Activated CD4-positive, CD25-positive, alpha-beta regulatory T cell treated with anti-CD3 and anti-CD28 coated beads, Interleukin-2, amount 50 U/mL, for 72 hours (primary cell): ENCODE measurements at places on chromosomes 12 and 14.

DNA sequence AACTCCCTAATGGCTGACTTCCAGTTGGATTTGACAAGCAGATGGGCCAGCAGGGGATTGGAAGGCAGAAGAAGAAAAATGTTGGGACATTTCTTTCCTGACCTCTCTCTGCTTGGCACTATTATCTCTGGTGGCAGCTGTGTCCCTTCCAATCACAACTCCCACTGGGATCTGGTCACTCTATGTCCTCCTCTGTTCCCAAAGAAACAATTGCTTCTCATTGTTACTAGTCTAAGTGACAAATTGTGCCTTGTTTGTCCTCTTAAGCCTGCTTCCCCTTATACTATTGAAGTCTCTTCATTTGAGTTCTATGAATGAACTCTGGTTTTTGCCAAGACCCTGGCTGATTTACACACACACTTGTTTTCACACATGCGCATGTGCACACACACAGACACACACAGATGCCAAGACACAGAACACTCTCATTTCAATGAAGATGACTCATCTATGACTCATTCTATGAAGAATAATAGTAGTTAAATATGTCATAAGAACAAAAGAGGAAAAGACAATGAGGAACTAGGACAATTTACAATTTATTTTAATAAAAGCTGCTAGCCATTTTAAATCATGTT lies 83.0 kb upstream of the FAR2 start:
- no peak for DNase-seq

DNA sequence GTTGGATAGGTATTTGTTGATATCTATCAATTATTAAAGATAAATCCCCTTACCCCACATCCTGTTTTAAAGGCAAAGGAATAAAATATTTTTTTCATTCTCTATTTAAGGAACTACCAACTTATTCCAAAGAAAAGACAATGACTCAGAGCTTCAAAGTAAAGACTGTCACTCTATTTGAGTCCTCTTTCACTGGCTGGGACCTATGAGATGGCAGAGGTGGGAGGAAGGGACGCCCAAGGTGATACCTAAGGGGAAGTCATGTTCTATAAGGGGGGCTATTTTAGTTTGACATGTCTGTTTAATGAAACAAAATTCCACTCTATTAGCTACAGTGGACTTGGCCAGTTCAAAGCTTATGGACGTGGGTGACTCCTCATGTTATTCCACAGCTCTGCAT lies 209.6 kb downstream of the CALM1 start:
- DNase-seq, result no peak

- DNase-seq, result no peak
These were observed 68.5 kb downstream of the SPPL3 start for GRCh38 chr12:120835657-120836056.

- DNase-seq, result no peak
These were observed 3.2 kb upstream of the ADAM21 start for GRCh38 chr14:70448633-70449340.

DNA sequence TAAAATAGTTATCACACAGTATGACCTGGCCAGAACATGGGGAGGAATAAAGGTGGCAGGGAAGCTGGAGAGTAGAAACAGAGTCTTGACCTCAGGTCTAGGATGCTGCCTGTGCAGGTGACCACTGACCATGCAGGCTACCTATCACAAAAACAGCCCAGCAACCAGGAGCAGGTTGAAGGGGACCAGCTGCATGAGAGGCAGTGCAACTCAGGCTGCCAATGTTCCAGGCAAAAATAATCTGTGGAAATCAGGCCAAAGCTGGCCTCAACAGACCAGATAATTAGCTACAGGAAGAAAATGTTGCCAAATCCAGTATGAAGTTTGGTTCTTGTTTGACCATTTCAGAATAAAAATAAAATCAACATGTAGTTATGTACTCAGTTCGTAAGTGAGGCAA lies 72.6 kb downstream of the PDE6H start:
- no peak for DNase-seq

GRCh38 chr14:52070051-52070431 lies 1.2 kb upstream of the NID2 start:
- no peak for DNase-seq

DNA sequence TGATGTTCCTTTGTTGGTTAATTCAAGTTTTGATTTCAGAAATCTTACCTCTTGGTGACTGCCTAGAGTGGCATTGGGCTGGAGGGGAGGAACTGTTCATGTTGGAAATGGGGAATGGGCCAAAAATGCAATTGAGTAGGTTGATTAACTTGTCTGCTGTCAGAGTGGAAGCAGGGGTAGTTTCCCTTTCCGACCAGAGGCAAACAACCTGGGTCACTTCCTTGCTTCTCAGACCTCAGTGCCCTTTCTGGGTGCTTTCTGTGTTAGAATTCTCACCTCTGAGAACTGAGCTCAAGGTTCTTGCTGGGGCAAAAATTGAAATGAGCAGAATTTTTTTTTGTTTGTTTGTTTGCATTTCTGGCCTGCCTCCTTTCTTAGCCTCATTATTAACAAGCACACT lies 2.3 kb upstream of the M6PR start:
- DNase-seq, result no peak

GRCh38 chr12:48422060-48422459 lies 50.3 kb upstream of the ANP32D start:
- no peak for DNase-seq

- DNase-seq, result peak; percentile 55
These were observed 8.8 kb upstream of the SP7 start for GRCh38 chr12:53344824-53345485.

DNA sequence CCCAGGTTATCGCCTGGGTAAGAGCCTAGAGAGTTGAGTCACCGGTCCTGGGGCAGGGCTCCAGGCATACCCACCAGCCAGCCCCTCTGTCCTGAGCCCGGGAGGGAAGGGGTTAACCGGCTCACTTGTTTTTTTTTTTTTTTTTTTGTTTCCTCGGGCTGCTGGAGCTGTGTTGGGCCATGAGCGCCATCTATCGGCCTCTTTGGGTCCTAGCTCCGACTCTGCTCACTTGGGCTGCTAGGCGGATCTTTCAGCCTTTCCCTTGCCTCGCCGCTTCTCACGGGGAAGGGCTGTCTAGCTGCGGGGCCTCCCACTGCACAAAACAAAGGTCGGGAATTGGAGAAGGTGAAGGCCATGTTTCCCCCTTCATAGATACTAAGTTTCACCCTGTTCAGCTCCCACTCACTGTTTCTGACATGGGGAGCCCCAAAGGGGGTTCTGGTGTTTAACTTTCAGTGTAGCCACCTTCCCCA lies 2.8 kb upstream of the SMUG1 start:
- DNase-seq, result peak; percentile 69
